ENCODE measurements at places on chromosomes 3 and 15. TPM values are rescaled to one million over a fixed set of nuclear protein-coding genes. Genes with fewer than 3 reads are reported as not detected.
A peak's percentile ranks its signal among the peaks of the same experiment; 100 is the strongest.

- DNase-seq = no peak
These were observed 149.5 kb downstream of the ITPR1 start for GRCh38 chr3:4642611-4643010.

- DNase-seq = no peak
These were observed 1.6 kb downstream of the GNB4 start for GRCh38 chr3:179449636-179450035.

DNA sequence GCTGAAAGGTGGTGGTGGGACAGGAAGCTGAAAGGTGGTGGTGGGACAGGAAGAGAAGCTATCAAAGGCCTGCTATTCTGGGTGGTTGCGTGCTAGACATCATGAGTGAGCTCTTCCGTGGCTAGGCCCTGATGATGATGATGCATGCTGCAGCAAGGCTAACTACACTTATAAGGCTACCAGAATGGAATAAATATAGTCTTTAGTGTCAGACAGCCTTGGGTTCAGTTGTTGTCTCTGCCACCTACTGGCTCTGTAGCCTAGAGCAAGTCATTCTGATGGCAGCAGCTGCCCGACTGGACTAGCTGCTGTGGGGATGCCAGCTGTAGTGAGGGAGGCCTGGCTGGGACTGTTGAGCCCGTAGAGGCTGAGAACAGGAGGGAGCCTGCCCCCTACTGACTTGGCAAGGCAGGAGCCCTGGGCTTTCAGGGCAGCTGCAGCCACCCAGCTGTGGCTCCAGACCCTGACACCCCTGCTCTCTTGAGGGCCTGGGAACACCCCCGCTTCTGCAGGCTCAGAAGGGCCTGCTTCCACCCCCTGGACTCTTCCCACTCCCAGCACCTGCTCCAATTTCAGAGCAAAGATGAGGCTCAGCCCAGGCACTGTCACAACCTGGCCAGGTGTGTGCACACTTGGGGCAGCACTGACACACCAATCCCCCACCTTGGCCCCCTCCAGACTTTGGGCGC, 21.4 kb upstream of the ZBED2 start:
- DNase-seq = peak; percentile 9

DNA sequence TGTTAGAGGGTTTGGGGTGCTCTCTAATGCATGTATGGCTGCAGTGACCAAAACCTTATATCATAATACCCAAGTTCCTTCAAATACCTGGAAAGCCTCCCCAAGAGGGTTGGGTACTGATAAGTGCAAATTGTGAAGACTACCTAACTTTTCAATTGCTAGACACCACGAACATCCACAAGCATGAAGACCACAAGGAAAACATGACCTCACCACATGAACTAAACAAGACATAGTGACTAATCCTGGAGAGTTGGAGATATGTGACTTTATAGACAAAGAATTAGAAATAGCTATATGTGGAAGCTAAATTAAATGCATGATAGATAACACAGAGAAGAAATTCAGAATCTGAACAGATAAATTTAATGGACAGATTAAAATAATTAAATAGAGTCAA, 23.9 kb upstream of the AADACL2 start:
- no peak for DNase-seq

GRCh38 chr15:75902129-75902557, 1.5 kb upstream of the FBXO22 start:
- DNase-seq = no peak

Gene SLC27A2
- total RNA-seq = 1.2 TPM

Gene OXTR
- 0.17 TPM for total RNA-seq

- peak; percentile 68 for DNase-seq
These were observed 24.5 kb downstream of the MB21D2 start for GRCh38 chr3:192892981-192893700.

DNA sequence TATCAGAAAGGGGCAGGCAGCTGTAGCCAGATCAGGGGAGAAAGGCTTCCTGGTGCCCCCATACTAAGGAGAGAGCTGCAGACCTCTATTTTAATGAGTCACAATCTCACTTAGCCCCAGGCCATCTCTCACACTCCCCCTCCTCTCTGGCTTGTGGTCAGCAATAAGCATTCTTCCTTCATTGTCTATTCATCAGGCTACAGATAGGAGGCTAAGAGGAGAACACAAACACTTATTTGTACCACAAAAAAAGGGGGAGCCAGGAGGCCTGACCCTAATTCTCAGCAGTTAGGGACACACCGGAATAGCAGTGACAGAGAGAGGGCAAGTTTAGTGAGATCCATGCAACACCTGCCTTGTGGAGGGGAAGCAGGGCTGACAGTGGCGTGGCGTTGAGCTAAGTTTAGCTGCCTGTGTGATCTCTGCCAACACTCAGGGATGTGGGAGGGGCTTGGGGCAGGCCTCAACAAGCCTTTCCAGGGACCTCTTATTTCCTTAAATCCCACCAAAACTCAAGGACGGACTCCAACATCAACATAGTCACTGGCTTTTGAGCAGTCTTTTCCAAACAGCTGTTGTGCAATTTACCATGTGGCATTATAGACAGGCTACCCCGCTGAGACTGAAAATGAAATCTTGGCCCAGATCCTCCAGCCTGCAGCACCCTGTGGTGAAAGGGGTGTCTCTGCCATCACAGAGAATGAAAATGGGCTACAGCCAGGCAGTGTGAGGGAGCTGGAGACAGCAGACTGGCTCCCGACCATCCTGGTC, 191.9 kb upstream of the TSC22D2 start:
- no peak for DNase-seq

GRCh38 chr3:87025661-87026645, 35.0 kb upstream of the VGLL3 start:
- no peak for DNase-seq

Gene FGF7
- total RNA-seq = not detected

Gene STRA6
- not detected for total RNA-seq

Gene FAM107A
- total RNA-seq = not detected

DNA sequence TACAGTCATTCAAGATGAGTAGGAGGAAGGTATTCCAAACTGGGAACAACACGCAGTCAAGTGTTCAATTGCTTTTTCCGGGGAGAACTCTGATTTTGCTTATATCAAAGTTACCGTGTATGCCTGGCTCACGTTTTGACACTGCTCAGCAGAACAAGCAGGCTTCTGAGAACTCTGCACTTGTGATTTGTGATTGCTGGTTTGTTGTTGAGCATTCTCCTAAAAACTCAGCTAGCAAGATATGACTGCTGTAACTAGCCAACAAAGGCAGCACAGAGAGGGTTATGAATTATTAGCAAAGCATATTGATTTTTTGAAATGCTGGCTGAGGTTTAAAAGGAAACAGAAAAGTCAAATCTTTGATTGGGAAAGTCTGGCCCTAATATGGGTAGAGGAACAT, 151.7 kb downstream of the ZPLD1 start:
- no peak for DNase-seq

DNA sequence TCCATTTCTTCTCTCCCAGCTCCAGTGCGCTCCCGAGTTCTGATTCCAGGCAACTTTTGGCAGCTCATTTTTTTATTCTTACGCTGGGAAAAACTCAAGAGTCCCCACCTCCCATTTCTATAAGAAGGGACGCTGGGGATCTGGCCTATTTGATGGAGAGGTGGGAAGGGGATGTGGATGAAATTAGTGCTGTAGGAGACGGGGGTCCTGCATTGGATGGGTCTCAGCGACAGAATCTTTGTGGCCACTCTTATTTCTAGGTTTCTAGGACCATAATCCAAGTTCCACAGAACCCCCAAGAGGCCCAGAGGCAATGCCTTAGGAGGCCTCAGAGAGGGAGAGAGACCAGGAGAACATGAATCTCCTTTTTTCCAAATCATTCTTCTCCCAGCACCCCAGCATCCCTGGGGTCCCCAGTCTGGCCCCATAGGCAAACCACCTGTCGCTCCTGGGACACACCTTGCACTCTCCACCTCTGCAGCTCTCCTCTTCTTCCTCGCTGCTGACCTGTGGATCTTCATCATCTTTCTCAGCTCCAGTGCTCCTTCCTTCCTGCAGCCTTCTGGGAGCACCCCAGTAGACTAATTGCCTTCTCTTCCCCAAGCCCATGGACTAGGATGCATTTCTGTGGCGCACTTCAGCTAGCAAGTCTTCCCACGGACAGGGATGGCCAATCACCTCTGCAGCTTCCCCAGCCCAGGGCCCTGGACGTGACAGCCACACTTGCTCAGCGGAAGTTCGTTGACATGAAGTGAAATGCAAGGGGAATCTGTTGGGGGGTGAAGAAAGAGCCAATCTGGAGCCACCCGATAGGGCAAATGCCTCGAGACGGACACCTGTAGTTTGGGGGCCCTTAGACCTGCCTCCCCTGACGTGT, 100.1 kb upstream of the ALDH1A3 start:
- DNase-seq = no peak

GRCh38 chr3:106629215-106629832, 747.9 kb upstream of the CCDC54 start:
- DNase-seq = no peak

GRCh38 chr3:185353823-185354614, 8.9 kb upstream of the MAP3K13 start:
- peak; percentile 5 for DNase-seq

DNA sequence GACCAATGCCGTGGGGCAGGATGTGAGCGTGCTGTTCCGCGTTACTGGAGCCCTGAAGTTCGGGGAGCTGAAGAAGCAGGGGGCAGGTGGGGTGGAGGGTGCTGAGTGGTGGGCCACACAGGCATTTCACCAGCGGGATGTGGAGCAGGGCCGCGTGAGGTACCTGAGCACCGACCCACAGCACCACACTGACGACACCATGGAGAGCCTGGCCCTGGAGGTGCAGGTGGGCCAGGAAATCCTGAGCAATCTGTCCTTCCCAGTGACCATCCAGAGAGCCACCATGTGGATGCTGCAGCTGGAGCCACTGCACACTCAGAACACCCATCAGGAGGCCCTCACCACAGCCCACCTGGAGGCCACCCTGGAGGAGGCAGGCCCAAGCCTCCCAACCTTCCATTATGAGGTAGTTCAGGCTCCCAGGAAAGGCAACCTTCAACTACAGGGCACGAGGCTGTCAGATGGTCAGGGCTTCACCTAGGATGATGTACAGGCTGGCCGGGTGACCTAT, 179.6 kb downstream of the TBC1D2B start:
- no peak for DNase-seq

GRCh38 chr15:68819495-68820294, 1.0 kb downstream of the ANP32A start:
- peak; percentile 65 for DNase-seq

Gene MKRN3
- 2.8 TPM for total RNA-seq

Gene UBXN7
- total RNA-seq = 93.8 TPM

Gene CACNA2D3
- total RNA-seq = not detected

DNA sequence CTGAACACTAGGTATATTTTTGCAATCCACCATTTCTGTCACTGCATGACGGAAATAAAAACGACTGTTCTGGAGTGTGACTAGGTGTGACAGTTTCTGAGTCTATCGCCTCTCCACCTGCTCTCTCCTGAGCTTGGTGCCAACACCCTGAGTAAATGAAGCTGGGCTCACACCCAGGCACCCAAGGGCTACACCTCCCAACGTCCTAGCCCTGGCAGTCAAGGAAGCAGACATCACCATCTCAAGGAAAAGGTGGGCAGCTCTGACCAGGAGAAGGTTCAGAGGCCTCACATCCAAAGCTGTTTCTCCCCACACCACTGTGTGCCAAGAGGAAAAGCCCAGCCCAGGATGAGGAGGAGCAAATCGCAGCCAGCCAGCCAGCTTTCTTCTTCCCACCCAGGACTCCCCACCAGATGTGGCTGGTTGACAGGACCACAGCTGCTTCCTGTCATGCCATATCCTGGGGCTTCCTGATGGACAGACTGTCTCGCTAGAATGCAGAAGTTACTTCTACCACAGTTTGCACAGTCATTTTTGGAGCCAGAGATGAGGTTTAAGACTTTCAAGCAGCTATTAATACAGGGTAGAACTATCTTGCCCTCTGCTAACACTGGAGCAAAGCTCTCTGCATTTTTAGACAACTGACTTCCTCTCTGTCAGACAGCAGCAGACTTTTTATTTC, 3.3 kb downstream of the SCAMP2 start:
- no peak for DNase-seq

Gene CPLX3
- 0.35 TPM for total RNA-seq

Gene PPCDC
- total RNA-seq = 11.0 TPM

GRCh38 chr3:105828703-105829102, 40.1 kb downstream of the CBLB start:
- no peak for DNase-seq

Gene BBX
- 96.2 TPM for total RNA-seq

GRCh38 chr3:39485547-39485946, 18.1 kb downstream of the MOBP start:
- DNase-seq = no peak

Gene SUSD5
- total RNA-seq = not detected

- no peak for DNase-seq
These were observed 466.4 kb upstream of the IL12A start for GRCh38 chr3:159522276-159522675.

Gene C3orf52
- total RNA-seq = 0.59 TPM

- no peak for DNase-seq
These were observed 3.5 kb downstream of the TF start for GRCh38 chr3:133749427-133750258.

- DNase-seq = no peak
These were observed 114.3 kb downstream of the NSUN3 start for GRCh38 chr3:94176988-94177745.

Gene SLCO3A1
- total RNA-seq = 63.7 TPM

- DNase-seq = no peak
These were observed 62.9 kb upstream of the NR2E3 start for GRCh38 chr15:71747128-71748083.

Gene AADACL2
- not detected for total RNA-seq

Gene RGMA
- total RNA-seq = 0.49 TPM

DNA sequence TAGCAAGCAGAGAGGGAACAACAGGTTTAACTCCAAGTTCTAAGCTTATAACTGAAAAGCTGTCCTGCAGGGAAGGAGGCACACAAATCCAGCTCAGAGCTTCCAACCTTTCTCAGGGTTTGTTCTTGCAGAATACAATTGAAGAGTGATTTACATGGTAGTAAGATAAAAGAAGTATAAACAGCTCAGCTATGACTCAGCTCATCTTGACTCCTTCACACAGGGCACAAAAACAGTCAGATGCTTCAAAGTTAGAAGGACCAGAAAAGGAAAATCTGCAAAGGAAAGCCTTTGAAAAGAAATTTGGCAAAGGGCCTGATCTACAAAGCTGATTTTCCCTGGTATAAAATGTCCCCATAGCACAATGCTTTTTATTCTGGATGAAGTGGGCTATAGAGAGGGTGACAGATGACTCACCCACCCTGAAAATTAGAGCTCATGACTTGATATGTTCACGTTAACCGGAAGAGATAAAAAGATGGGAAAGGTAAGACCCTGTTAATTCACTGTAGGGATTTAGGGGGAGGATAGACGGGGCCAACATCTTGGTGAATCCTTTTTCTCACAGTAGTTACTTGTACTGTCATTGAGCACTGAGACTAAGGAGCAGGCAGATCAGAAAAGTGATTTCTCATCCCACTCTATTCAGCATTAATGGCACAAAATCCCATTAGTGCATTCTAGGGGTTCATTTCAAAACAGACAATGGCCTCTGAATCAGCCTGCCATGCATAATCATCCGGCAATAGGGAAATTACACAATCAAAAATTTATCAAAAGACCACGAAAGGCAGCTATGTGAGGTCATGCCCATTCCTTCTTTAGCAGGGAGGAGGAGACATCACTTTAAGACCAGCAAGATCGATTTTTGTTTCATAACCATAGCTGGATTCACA, 143.5 kb downstream of the GAP43 start:
- no peak for DNase-seq

Gene NLGN1
- total RNA-seq = not detected

GRCh38 chr3:33521736-33522135, 81.5 kb upstream of the UBP1 start:
- no peak for DNase-seq

Data from CD4-positive, CD25-positive, alpha-beta regulatory T cell (primary cell).